ENCODE measurements at places on chromosomes 1 and 21.

GRCh38 chr1:197763769-197764168, 11.5 kb downstream of the DENND1B start:
- no peak for DNase-seq

DNA sequence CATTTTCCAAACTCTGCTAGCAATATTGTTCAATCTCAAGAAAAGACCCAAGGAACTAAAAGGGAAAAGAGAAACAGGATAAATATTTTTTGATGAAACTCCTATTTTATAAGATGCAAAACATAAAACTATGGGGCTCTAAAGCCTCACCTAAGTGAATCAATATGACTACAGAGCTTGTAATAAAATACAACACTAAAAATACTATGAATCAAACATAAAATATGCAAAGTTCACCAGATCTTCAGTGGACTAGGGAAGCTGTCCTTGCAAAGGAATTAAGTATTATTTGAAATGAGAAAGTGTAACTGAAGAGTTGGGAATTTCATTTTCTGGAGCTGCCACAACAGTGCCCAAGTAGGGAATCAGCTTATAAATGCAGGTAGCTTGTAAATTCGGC, 124.5 kb downstream of the CRB1 start:
- DNase-seq: no peak

DNA sequence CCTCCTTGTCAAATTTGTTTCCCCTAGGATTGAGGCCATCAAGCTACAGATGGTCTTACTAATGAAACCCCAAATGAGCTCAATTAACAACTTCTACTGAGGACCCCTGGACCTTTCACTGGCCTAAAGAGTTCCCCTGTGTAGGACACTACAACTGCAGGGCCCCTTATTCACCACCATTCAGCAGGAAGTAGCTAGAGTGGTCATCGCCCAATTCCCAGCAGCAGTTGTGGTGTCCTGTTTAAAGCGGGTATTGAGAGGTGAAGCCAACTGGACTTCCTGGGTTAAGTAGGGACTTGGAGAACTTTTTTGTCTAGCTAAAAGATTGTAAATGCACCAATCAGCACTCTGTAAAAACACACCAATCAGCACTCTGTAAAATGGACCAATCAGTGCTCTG, 1466.9 kb downstream of the KCNT2 start:
- no peak for DNase-seq

DNA sequence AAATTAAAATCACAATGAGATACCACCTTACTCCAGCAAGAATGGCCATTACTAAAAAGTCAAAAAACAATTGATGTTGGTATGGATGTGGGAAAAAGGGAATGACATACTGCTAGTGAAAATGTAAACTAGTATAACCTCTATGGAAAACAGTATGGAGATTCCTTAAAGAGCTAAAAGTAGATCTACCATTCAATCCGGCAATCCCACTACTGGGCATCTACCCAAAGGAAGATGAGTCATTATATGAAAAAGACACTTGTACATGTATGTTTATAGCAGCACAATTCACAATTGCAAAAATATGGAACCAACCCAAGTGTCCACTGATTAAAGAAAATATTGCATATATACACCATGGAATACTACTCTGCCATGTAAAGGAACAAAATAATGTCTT, 37.2 kb downstream of the SUSD4 start:
- DNase-seq: no peak

- no peak for DNase-seq
These were observed 32.7 kb upstream of the VANGL1 start for GRCh38 chr1:115609021-115609420.

DNA sequence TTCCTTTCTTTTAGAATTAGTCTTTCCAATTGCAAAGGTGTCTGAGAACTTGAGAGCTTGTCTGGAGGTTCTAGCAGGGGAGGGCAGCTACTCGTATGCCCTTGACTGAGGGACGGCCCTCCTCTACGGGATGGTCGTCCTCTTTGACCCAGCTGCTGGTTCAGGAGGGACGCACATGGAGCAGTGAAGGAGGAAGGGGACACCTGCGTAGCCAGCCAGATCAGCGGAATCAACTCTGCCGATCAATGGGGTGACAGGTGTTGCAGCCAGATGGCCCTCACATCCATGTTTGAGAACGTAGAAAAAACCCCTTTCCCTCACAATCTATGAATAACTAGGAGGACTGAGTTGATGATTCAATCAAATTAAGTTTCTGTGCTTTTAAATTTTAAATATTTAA, 15.7 kb upstream of the A3GALT2 start:
- no peak for DNase-seq

DNA sequence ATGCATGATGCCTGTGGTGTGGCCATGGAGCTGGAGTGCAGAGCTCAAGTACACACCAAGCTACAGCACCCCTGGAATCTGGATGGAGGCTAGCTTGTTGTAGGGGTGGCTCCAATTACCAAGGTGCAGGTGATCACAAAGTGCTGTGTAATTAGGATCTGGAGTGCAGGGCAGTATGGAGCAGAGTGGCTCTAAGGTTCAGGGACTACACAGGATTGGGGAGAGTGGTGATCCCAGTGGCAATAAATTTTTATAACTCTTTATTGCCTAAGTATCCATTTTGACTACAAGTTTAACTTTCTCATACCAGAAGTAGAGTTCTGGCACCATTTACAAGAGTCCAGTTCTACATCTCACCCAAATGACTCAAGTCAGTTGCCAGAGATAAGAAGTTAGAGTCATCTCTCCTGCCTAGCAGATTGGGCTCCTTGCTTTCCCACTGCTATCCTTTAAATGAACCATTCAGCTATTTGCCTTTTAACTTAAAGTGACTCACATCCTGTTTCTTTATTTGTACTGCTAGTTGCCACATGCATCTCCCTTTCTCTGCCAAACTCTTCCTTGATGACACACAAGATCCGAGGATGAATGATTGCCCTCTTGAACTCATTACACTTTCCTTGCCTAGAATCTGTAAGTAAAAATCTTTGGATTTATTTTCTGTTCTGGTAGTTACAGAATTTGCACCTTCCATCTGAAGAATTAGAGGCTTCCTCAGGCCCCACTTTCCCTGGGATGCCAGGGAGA, 427.2 kb downstream of the KCNT2 start:
- DNase-seq: no peak

- DNase-seq: no peak
These were observed 68.5 kb upstream of the DUSP10 start for GRCh38 chr1:221810406-221810805.

GRCh38 chr1:36133484-36133883, 8.5 kb upstream of the COL8A2 start:
- DNase-seq: no peak

- DNase-seq: peak; percentile 93
These were observed at the start of gene CEP170 for GRCh38 chr1:243254927-243255790. Gene CEP170 (minus strand): TSS chr1:243255281. CDS start chr1:243225280, 30,001 bp downstream.

- DNase-seq: no peak
These were observed 15.3 kb upstream of the GPR137B start for GRCh38 chr1:236127045-236127444.

DNA sequence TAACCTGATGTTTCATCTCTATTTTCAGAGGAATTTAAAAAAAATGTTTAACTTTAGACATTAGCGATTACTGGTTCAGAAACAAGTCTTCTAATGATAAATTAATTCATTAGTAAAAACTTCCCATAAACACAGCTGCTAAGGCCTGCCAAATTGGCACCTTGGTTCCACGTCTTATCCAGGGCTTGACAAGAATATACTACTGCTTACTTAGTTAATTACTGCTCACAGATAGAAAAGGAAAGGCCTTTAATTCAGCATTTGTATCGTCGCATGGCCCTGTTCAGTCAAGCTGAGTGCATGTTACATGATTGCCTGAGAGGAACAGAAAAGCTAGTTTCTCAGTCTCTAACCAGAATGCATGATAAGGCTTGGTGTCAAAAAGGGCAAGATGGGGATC, 84.6 kb downstream of the ADGRL2 start:
- no peak for DNase-seq

DNA sequence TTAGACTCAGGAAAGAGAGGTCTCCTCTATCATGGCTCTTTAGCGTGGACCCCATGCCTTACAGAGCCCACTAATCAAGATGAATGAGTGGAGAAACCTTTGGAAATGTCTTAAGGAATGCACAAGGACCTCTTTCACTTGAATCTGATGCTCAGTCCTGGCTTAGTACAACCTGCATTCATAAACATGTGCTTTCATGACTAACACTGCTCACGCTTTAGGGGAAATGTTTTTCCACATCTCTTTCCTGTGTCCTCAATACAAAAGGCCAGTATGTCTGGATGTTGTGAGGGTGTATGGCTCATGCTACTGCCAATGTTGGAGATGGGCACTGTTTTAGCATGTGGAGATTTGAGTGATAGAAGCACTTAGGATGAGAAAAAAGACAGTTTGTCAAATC, 14.2 kb upstream of the GNG12 start:
- DNase-seq: no peak

DNA sequence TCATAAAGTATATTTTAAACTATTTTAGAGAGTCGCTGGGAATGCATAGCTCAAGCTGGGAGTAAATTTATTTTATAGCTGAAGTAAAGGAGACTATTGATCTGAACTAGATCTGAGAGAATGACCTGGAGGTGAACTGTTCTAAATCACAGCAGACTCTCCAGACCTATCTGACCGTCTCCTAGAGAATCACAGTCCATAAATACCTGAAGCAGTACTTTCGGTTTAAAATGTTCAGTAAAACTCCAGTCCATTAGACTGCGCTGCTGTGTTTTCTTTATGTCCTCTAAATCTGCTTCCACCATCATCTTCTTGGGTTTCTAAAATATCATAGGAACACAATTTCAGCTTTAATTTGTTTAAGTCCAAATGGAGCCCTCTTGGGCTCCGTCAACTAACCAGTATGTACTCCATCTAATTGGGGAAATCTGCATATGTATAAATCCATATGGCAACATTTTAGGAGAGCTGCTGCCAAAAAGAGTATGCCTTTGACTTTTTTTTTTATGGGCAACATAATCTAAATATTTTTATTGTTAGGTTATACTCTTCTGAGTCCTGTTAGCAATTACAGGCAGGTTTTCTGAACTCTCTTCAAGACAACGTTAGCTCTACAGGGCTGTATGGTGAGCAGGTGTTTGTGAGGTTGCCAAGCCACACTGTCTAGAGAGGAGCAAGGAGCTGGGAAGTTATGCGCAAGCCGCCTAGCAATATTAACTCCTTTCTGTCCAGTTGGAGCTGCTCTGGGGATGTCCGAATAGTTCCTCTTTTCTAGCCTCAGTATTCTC, 111.2 kb downstream of the SPAG17 start:
- DNase-seq: no peak

- no peak for DNase-seq
These were observed 166.1 kb downstream of the HIVEP3 start for GRCh38 chr1:41752514-41753170.

- no peak for DNase-seq
These were observed 26.6 kb downstream of the ATF3 start for GRCh38 chr1:212635141-212635631.

DNA sequence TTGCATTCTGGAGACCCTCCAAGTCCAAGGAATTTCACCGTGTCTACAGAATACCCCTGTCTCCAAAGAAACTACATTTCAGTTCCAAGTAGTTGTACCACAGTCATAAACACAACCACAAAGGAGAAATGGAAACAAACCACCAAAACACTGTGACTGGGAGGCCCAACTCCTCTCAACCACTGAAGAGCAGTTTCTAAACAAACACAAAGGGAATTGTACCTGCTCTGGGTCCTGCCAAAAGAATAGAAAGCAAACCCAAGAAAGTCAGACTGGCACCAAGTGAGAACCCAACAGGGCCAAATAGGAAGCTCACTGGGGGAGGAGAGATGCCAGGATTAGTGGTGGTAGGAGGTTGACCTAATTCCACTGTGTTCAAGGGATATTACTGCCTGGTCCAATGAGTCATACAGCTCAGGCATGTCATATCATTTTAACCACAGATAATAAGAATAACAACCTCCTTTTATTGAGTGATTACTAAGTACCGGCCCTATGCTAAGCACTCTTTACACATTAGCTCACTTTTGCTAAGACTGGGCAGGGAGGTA, 123.9 kb upstream of the PPP2R5A start:
- DNase-seq: no peak

DNA sequence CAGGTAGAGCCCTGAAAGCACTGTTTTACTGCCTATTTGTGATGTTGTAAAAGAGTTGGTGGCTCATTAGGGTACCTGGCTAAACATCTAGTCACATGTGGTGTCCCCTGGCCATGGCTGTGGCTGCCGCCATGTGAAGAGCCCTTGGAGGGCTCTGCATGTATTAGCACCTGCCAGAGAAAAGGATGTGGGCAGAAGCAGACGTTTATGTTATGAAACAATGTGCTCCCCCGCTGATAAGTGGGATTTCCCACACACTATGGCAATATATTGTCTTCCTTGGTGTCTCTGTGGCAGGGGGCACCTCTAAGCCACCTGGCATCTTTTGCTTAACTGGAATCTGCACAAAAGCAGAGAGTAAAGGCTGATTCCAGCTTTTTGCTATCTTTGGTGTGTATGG, 9.6 kb downstream of the TENT5C start:
- no peak for DNase-seq

DNA sequence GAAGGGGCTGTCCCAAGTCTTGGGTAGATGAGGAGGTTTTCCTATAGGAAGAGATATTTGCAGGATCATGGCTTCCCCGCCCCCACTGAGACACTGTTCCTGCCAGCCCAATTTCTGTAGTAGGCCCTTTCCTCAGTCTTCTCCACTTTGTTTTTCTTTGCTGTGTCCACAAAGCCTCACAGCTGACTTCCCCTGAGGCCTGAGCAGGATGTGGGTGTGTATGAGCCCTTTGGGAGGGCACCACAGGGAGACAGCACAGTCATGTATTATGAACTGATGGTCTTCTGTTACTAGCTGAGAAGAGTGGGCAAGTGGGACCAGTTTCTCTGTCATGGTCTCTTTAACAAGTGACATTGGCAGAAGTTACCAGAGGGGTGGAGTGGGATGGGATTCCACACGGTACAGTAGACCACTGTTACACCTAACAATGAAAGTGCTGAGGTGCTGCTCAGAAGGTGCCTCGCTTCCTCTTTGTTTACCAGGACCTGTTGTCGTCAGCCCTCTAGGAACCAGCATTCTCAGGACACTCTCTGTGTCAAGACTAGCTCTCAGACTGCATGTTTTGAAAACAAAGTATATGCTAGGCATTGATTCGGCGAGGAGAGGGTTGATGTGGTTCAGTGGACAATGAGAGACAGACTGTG, 253.8 kb upstream of the HOOK1 start:
- DNase-seq: no peak

- no peak for DNase-seq
These were observed 6.0 kb downstream of the TMPRSS2 start for GRCh38 chr21:41501919-41502318.
